ENCODE measurements at places on chromosomes 5 and 9. TPM values are rescaled to one million over a fixed set of nuclear protein-coding genes. Genes with fewer than 3 reads are reported as not detected.

- no peak for DNase-seq
- H3K27me3 ChIP-seq, result no peaks in the 10 kb centered on the region
- no peaks in the 10 kb centered on the region for H3K4me1 ChIP-seq
- no peak overlapping the region for H3K27ac ChIP-seq
- no peak overlapping the region for H3K4me3 ChIP-seq
- no peaks in the 10 kb centered on the region for H3K36me3 ChIP-seq
Measured at GRCh38 chr9:12318732-12319685, 374.2 kb upstream of the TYRP1 start.

DNA sequence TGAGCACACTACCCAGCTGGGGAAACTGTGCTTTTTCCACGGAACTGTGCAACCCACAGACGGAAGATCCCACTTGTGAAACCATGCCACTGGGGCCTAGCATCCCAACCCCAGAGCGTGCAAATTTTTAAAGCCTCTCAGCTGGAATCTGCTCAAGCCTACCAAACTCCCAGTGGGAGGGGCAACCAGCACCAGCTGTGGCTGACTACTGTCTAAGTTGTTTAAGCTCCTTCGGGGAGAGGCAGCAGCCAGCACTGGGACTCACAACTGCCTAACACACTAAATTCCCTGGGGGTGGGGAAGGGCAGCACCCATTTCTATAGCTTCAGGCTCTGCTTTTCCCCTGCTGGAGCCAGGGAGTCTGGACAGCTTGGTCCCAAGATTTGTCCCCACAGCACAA lies 287.6 kb upstream of the MSX2 start:
- H3K4me1 ChIP-seq, result peaks cover 2% of the 10 kb centered on the region
- H3K27ac ChIP-seq, result no peak overlapping the region
- H3K36me3 ChIP-seq, result no peaks in the 10 kb centered on the region
- no peaks in the 10 kb centered on the region for H3K27me3 ChIP-seq

GRCh38 chr9:17742067-17742466 lies 163.2 kb downstream of the SH3GL2 start:
- H3K4me3 ChIP-seq, result no peak overlapping the region
- no peaks in the 10 kb centered on the region for H3K36me3 ChIP-seq
- no peaks in the 10 kb centered on the region for H3K27me3 ChIP-seq
- DNase-seq, result no peak
- no peaks in the 10 kb centered on the region for H3K4me1 ChIP-seq

DNA sequence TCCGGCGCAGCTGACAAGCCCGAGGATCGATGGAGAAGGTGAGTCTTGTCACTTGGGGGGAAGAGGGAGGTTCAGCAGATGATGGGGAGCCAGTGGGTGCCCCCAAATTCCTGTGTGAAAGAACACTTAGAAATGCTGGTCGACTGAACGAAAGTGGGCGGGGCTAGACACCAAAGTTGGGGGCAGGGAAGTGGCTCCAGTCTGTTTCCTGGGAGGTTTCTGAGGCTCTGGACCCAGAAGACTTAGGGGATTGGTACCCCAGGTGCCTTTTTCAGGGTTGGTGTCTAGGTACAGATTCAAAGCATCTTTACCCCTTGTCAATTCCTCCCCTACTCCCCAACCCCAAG lies 278.6 kb downstream of the ZSWIM6 start:
- no peaks in the 10 kb centered on the region for H3K4me1 ChIP-seq
- 0 out of 2 replicates have a peak, but pooled peaks cover 1% of the 10 kb centered on the region for H3K27me3 ChIP-seq
- no peak overlapping the region for H3K4me3 ChIP-seq
- no peak overlapping the region for H3K27ac ChIP-seq
- DNase-seq, result no peak

Gene TOR1A
- total RNA-seq, result 31.8 TPM

Gene TAF11L14
- total RNA-seq, result not detected

- H3K36me3 ChIP-seq, result no peaks in the 10 kb centered on the region
- no peaks in the 10 kb centered on the region for H3K27me3 ChIP-seq
- no peak for DNase-seq
Measured at GRCh38 chr9:101457003-101457402, 21.4 kb upstream of the ALDOB start.

Measured in Caco-2 (cell line).